Kasumi-1 (cell line): ENCODE measurements at places on chromosomes 2 and 18.
A peak's percentile ranks its signal among the peaks of the same experiment; 100 is the strongest.

DNA sequence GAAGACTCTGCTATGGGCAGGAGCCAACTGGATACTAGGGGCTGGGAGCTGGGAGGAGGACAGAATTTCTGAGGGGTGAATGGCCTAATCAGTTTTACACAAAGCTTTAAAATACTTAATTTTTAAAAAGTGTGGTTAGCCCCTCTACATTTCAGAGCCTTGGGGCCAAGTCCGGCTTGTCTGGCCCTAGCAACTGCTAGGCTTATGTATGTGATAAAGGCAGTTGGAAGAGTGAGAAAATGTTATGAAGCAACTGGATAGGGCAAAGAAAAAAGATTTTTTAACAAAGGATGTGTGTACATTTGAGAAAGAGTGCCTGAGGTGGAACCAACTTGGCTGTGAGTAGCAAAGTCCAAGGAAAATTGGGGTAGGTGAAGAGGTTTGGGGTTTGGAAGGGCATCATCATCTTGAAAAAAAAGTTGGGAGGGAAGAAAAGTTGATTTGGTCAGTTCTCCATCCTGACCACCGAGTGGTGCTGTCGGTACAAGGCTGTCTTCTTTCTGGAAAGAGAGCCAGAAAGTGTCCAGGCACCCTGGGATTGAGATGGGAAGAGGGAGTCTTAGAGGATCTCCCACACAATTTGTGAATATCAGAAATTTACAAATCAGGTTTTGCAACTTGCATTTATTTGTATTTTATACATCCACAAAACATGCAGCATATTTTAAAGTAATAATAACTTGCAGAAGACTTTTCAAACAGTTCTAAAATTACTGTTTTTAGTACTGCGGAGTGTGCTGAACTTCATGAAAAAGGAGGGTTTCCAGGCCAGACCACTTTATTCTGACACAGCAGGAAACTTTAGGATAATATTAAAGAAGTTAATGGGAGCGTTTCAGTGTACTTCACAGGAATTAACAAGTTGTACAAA lies 10.5 kb upstream of the CDK15 start:
- peak; percentile 77 for DNase-seq

DNA sequence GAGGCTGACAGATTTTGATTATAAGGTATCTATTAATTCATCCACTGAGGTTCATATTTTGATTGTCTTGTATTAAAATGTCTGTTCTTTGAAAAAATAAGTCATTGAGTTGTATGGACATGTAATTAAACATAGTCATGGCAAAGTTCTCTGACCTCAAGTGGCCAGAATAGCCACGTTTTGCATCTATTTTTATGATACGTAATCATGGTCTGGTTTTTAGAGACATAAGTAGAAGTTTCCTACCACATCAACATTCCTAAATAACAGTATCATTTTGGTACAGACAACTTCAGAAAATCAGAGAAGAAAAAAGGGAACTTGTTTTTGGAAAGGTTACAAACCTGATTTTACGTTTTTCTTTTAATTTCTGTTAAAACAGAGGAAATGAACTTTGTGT lies 47.6 kb downstream of the COL5A2 start:
- DNase-seq, result no peak

- DNase-seq, result no peak
Measured at GRCh38 chr18:3529601-3530000, 79.6 kb downstream of the TGIF1 start.

DNA sequence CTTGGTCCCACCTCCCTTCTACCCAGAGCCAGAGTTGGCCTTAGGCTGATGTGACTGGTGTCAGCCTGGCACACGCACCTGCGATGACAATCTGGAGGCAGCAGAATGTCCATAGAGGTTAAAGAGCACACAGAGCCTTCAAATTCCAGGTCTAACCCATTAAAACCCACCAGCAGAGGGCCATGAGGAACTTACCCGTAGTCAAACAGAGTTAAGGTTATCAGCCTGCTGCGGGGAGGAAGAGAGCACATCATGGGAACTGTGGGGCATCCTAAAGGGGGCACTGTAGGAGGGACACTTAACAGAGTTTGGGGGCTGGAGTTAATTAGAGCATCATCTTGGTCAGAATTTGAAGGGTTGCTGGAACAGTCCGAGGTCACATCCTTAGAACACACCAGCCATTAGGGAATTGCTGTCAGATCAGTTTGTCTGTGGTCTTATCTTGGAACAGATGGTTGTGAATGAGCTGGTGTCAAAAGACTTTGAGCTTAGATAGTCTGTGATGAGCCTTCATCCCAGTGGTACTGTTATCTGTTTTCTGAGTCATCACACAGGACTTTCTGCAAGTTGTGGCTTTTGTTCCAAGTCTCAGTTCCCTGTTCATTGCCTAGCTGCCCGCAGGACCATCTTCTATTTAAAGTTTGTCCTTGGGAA lies 248.6 kb downstream of the LOXHD1 start:
- DNase-seq, result peak; percentile 45

DNA sequence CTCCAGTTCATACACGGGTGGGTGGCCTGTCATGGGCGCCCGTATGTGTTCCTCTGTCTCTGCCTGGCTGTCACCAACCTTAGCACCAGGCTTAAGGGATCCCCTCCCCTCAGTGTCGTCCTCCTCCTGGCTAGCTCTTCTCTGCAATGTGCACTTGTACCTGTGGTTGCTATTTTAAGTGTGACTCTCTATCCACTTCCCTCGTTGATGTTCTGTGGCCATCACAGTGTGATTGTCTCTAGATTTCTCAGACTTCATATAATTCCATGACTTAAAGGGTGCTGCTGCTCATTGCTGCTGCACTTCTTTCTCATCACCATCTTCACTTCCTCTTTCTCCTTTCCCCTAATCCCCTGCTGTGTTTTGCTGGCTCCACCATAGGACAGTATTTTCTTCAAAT lies 143.4 kb downstream of the EML6 start:
- peak; percentile 50 for DNase-seq

GRCh38 chr2:10778724-10779115 lies 33.9 kb downstream of the PDIA6 start:
- DNase-seq, result no peak

- DNase-seq, result no peak
Measured at GRCh38 chr2:132788310-132788838, 118.4 kb upstream of the LYPD1 start.

- DNase-seq, result peak; percentile 79
Measured at GRCh38 chr2:119753041-119753929, 6.4 kb upstream of the PTPN4 start.

- DNase-seq, result no peak
Measured at GRCh38 chr2:47842846-47843245, 59.9 kb downstream of the MSH6 start.

- peak; percentile 78 for DNase-seq
Measured at GRCh38 chr2:127064642-127065250, 42.2 kb downstream of the BIN1 start.

- no peak for DNase-seq
Measured at GRCh38 chr2:60046529-60046928, 506.9 kb downstream of the BCL11A start.

- peak; percentile 15 for DNase-seq
Measured at GRCh38 chr2:127096280-127096679, 10.7 kb downstream of the BIN1 start.

GRCh38 chr2:143948710-143949109 lies 571.2 kb downstream of the ZEB2 start:
- DNase-seq, result no peak

- DNase-seq, result peak; percentile 25
Measured at GRCh38 chr18:26405190-26405801, 143.1 kb downstream of the KCTD1 start.

- DNase-seq, result no peak
Measured at GRCh38 chr2:14148216-14148615, 484.3 kb upstream of the LRATD1 start.

DNA sequence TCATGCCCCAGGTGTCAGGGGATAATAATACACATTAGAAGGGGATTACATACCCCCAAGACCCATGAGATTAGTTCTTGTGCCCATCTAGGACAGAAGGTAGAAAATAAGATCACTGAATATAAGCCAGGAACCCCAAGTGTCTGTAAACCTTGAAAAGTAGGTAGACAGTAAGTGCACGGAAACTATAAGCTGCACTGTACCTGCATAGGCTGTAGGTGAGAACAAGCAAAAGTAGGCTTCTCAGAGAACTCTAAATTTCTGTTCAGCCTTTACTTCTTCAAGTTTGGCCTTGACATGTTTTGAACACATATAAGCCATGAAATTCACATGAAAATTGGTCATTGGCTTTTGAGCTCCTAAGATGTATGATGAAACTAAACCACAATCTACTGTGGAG lies 113.0 kb upstream of the FSIP2 start:
- DNase-seq, result no peak

DNA sequence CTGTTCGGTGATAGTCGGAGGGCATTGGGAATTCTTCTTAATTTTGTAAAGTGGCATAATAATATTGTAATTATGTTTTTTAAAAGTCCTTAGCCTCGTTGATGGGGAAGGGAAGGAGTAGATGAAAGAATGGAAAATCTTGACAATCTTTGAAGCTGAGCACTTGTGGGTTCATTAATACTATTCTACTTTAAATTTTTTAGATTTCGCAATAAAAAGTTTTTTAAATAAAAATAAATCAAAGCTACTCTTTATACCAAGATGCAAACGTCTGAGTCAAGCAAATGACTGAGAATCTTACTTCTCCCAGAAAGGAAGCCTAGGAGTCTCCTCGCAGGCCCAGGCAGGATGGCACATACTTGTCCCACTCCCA lies 98.5 kb upstream of the GPR45 start:
- no peak for DNase-seq

- no peak for DNase-seq
Measured at GRCh38 chr2:25939257-25939668, 43.0 kb downstream of the KIF3C start.

- DNase-seq, result no peak
Measured at GRCh38 chr2:143577489-143577888, 448.3 kb downstream of the ARHGAP15 start.

GRCh38 chr2:60556576-60557485 lies 3.4 kb upstream of the BCL11A start:
- peak; percentile 76 for DNase-seq

GRCh38 chr2:11031876-11032275 lies 120.1 kb downstream of the KCNF1 start:
- DNase-seq, result no peak

DNA sequence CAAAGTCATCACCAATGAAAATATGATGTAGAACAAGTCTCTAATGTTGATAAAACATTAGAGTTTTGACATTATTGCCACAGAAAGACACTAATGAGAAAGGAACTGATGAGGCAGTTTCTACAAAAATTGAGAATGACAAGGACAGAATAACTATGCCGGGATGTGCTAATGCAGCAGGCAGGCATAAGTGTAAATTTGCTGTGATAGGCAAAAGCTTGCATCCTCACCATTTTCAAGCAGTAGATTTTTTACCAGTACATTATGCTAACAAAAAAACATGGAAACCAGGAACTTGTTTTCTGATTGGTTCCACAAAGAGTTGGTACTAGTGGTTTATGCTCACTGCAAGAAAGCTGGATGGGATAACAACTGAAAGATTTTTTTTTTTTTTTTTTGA lies 715.5 kb upstream of the LRRTM4 start:
- DNase-seq, result no peak

GRCh38 chr2:233116946-233117345 lies 56.8 kb downstream of the INPP5D start:
- DNase-seq, result no peak

DNA sequence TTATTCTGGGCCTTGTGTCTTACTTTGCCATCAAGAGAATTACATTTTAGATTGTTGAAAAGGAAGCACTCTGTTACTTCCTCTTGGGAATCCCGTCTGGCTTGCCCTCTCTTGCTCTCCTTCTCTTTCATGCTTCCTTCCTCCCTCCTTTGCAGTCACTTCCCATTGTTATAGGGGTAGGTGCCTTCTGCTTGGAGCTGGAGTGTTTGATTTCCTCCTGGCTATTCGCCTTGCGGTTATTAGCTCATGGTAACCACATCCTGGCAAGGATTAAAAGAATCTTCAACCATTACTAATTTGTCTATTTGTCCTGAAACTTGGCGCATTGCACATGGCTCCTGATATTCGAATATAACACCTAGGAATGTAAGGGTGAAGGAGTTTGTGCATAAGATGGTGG lies 115.0 kb downstream of the CERS6 start:
- DNase-seq, result peak; percentile 28

DNA sequence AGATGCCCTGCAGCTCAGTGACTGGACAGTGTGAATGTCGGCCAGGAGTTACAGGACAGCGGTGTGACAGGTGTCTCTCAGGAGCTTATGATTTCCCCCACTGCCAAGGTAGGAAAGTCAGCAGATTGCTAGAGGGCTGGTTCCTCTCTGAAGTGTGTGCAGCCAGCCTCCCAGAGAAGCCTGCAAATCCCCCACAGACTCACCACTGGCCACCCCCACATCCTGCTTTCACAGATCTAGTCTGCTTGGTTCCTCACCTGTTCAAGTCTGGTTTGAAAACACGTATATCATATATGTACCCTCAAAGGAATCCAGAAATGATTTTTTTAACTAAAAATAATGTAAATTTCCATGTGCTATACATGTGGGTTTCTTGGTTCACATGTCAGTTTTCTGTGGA lies 121.1 kb downstream of the LAMA3 start:
- no peak for DNase-seq

GRCh38 chr18:57889841-57890240 lies 86.7 kb upstream of the ATP8B1 start:
- no peak for DNase-seq

DNA sequence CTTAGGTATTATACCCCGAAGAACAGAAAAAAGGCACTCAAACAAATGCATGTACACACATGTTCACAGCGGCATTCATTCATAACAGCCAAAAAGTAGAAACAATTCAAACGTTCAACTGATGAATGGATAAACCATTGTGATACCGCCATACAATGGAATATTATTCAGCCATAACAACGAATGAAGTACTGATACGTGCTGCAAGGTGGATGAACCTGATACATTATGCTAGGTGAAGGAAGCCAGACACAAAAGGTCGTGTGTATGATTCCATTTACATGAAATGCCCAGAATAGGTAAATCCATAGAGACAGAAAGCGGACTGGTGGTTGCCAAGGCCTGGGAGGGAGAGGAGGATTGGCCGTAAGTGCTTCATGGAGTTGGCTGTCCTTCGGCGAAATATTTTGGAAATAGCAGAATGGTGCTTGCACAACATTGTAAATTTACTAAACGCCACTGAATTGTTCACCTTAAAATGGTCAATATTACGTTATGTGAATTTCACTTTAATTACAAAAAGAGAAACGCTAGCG lies 750 bp upstream of the RMP24 start:
- DNase-seq, result peak; percentile 64

GRCh38 chr2:39232141-39232540 lies 11.6 kb downstream of the CDKL4 start:
- DNase-seq, result no peak

DNA sequence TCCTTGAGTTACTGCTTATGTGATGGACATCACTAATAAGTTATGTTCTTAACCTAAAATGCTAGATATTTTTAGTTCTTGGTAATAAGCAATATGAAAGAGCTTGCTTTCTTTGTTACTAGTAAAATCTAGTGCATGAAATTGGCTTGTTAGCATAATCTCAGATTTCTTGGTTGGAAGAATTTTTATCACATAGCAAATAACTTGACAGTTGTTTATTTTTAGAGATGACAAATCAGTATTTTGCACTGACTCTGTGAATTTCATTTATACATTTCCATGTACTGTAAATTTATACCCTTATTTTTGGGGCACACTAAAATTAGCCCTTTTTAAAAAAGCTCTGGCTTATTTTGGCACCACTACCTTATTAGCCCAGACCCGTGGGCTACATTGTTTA lies 45.6 kb downstream of the LCLAT1 start:
- no peak for DNase-seq

GRCh38 chr2:84735389-84735788 lies 145.5 kb downstream of the TRABD2A start:
- no peak for DNase-seq
